ENCODE measurements at places on chromosomes 2 and 18.

- no peak for DNase-seq
These were observed 113.0 kb downstream of the DNER start for GRCh38 chr2:229601396-229601795.

DNA sequence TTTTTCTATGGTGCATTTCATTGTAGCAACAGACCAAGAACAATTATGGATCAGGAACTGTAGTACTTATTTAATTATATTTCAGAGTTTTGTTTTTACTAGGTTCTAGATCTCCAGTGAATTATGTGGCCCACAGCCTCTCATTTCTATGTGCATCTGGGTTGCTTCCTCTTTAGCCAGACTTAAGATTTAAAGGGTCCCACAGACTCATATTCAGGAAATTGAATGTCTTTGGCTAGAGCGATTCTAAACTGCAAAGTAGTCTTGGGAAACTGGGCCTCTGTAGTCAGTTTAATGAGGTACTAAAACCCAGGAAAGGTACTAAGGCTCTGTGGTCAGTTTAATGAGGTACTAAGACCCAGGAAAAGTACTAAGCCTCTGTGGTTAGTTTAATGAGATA, 94.4 kb downstream of the LYPD6B start:
- DNase-seq = no peak

DNA sequence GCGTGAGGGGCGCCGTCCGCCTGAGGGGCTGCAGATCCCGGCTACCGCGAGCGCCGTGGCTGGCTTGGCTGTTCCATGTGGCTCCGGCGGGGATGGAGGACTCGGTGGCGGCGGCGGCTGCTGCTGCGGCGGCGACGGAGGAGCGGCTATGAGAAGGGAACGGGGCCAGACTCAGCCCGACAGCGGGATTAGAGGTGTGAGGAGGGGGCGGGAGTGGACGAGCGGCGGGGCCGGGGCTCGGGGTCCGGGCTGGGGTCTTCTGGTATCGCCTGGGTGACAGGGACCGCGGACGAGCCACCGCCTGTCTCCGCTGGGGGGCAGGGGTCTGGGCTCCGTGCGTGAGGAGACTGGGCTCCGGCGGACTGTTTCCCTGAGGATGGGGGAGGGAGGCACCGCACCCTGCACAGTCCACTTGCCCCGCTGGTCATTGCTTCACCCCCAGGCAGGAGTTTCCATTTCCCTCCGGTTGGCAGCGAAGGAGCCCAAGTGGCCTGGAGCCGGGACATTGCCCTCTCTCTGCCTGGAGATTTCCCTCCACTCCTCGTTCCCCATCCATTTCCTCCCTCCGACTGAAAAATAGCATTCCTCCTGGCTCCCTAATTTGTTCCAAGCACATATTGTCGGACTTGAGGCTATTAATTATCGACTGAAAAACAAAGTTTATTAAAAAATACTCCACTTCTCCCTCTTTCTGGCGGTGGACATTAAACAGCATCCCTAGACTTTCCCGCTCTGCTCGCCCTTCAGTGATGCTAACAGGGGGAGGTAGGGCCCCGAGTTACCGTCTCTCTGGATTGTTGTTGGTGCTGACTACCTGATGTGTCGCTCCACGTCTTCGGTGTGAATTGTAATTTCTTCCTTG, 577 bp downstream of the EHBP1 start:
- DNase-seq = peak; percentile 4

DNA sequence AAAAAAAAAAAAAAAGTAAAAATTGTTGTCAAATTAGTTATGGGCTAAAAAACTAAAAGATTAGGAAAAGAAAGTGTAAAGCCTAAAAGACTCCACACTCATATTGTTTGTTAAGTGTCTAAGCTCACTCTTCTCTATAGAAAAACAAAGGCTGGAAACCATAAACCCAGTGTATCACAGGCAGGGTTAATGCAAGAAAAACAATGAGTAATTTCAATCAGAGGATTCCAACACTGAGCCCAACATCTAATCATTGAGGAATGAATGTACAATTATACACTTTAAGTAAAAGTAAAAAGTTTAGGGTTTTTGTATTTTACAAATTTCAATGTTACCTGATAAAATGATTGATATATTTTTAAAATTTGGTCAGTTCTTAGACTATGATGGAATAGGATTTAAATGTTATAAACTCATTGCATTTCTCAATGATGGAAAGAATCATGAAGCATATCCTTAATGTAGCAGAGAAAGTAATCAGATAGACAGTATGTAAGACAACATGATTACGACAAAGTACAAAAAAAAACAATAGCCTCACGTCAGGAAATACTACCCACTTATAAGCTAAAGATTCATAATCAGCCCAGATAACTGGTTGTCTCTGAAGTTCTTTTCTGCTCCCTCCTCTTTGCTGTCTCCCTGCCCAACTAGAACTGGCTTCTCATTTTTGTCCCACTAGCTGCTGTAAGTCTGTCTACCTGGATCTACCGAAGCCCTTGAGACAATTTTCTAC, 44.5 kb upstream of the SP3 start:
- no peak for DNase-seq

GRCh38 chr18:69870736-69871135, 76.9 kb downstream of the CD226 start:
- no peak for DNase-seq

DNA sequence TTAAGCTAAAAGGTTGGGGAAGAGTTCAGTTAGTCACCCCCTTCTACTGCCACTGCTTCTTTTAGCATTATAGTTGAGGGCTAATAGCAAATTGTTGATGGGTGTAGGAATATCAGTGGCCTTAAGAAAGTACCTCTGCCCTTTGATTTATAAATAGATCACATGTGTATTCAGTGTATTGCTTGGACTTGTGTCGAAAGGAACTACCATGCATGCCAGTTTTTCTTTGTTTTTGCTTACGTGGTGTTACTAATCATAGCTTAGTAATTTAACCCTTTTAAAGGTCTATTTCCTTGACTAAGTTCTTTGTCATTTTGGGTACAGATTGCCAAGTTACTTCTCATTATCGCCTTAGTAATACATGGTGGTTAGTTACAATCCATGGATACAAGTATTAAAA, 85.6 kb downstream of the MIB1 start:
- DNase-seq = no peak

DNA sequence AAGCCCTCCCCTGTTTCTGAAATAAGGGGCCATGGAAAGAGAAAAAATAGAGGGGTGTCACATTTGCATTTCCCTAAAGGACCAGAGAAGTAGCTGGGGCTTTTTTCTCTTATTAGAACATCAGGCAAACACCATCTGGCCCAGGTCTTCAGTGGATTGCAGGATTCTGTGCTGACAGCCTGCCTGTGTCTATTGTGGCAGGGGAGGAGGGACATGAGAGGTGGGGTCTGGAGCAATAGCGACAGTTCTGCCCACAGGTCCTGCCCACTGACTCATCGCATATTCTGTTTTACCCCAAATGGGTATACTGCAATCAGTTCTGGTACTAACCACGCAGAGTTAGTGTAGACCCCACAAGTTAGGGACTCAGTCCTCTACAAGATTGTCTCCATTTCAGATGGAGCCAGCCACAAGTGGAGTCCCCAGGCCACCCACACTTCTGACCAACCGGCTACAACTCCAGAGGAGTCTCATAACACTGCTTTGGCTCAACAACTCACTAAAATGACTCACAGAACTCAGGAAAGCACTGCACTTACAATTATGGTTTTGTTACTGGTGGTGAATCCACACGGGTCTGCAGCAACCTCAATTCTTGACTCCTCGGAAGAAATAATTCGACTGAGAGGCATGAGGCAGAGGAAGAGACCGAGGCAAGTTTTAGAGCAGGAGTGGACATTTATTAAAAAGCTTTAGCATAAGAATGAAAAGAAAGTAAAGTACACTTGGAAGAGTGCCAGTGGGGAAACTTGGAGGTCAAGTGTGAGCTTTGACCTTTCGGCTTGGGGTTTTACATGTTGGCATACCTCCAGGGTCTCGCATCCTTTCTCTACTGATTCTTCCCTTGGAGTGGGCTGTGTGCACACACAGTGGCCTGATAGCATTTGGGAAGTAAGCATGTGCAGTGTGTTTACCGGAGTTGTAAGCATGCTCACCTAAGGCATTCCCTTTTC, 146.4 kb upstream of the SPATS2L start:
- no peak for DNase-seq

DNA sequence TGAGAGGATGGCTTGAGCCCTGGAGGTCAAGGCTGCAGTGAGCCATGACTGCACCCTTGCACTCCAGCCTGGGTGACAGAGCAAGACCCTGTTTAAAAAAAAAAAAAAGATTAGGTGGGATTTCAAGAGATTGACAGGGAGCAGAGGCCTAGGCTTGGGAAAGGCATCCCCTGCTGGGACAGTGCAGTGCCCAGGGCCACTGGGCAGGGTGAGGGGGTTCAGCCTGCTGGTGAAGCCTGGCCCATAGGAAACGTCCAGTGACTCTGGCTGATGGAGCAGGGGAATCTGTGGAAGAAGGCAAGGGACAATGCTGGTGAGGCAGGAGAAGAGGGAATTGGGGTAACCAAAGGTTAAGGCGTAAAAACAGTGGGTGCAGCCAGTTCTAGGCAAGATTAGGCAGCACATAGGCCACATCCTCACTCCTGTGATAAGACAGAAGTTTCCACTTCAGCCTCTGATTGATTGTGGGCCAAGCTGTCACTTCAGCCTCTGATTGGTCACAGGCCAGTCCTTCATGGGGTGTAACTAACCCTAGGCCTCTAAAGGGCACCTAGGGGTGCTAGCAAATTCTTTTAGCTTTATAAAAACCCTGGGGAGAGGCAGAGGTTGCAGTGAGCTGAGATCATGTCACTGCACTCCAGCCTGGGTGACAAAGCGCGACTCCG, 128.6 kb downstream of the MSH2 start:
- DNase-seq = no peak

DNA sequence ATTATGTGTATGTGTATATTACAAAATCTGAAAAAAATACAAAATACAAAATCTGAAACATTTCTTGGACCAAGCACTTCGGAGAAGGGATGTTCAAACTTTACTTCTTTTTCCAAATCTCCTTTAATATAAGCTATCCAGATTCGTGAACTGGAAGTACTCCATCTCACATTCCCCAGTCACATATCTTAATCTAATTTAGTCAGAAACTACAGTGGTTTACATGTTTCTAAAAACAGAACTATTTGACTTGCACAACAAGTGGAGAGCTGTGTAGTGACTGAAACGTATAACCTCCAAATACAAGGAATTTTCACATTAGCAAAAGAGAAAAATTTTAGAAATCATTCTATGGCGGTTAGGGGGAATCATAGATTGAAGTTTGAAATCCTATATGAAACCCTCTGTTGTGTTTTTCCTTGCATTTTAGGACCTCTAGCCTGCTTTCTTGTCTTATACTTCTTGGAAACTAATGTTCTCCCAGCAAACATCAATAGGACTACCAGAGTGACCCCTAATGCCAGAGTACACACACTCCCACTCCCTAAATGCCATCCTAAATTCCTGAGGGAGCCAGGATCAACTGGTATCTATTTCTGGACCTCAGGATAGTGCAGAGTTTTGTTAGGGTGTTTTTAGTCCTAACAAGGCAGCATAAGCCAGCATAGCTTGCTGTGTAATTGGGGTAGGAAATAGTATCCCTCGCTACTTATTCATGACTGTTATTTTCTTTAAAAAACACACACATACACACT, 30.2 kb upstream of the ROCK1 start:
- no peak for DNase-seq

GRCh38 chr18:7890075-7890474, 323.0 kb downstream of the PTPRM start:
- no peak for DNase-seq

DNA sequence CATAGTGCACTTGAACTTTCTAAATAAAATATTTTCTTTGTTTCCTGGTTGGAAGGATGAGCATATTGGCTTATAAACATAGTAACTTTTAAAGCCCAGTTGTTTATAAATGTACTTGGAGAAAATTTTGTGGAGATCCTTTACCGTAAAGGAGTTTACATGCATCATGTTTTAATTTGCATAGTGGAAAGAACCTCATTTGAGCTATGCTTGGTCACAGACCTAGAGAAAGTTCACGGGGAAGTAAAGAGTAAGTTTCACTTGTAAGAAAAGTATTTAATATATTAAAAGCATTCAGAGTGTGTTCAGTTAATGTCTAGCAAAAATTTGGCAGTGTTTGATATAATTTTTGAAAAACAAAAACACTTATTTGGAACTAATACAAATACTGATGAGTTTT, 45.3 kb downstream of the PIKFYVE start:
- DNase-seq = no peak

DNA sequence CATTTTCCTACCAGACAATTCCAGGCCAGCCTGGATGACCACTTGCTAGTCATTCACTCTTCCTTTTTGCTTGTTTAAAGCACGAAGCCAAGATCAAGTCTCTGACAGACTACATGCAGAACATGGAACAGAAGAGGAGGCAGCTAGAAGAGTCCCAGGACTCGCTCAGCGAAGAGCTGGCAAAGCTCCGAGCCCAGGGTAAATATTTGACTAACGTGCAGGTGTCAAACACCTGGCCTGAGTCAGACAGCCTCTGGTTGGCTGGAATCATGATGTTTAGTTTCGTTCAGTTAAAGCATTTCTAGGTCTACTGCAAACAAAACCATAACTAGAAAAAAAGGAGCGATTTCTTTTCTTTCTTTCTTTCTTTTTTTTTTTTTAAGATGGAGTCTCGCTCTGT, 44.2 kb upstream of the LYPD6B start:
- DNase-seq = no peak

DNA sequence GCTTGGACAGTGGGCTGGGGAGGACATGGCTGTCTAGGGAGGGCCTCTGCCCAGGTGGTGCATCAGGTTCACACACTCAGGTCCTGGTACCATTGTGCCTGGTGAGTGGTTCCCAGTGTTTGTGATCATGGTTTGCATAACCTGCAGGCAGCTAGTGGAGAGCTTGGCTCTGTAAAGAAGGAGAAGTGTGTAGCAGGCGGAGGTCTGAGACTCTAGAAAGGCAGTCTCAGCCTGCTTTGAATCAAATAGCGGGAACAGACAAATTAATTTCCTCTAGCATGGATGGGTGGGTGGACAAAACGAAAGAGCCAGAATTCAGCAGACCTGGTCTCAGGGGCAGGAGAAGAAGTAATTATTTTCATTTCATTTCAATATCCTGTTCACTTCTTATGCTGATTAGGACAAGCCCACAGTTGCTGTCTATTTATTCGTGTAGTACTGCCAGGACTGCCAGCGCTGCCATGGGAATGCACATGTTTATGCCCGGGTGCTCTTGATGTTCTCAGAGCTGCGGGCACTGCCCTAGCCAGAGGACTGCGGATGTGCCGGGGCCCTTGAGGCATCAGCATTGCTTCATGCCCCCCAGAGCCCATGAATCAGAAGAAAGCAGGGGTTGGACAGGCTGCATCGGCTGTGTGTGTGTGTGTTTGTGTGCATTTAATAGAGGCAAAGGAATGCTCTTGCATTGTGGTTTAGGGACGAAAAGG, 45.4 kb upstream of the DLX2 start:
- DNase-seq = no peak

GRCh38 chr2:240203788-240204270, 63.4 kb upstream of the OTOS start:
- DNase-seq = no peak

Measured in stimulated activated CD8-positive, alpha-beta memory T cell treated with anti-CD3 and anti-CD28 coated beads, Interleukin-15, amount 100 ng/mL, for 24 hours (primary cell).